Activated naive CD4-positive, alpha-beta T cell treated with anti-CD3 and anti-CD28 coated beads, Interleukin-2, amount 50 U/mL, for 72 hours (primary cell): ENCODE measurements at places on chromosomes 5 and 9. TPM values are rescaled to one million over a fixed set of nuclear protein-coding genes. Genes with fewer than 3 reads are reported as not detected.
A peak's percentile ranks its signal among the peaks of the same experiment; 100 is the strongest.

GRCh38 chr9:113005777-113006176 is 6.2 kb downstream of the ZNF883 start:
- DNase-seq: no peak

- DNase-seq: no peak
Observed at GRCh38 chr5:150085950-150086715, at the start of gene CSF1R. Gene CSF1R, minus strand, starts transcription at chr5:150086554. Its CDS starts 127 bp downstream, at chr5:150086427.

- DNase-seq: no peak
Observed at GRCh38 chr5:109987970-109988369, 298.2 kb downstream of the MAN2A1 start.

DNA sequence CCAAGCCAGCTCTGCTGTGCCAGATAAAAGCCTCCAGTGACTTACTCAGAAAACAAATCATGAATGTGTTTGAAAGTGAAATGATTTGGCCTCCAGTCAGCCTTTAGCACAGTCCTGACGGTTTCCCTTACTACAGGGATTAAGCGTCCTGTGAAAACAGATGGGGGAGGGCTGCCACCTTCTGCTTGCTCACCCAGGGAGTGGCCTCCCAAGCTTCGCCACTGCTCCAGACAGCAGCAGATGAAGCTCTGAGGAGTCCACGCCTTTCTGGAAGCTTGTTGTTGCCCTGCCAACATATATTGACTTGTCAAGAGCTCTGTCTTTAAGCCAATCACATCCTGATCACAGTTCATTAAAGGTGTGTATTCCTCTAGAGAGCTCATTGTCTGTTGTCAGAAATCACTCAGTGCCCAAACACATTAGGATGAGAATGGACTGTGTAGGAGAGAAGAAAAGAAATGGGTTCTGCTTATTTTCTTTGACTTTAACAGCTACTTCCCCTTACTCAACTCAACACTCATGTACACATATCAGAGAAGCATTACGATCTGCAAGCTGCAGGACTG is 4.9 kb upstream of the FYB1 start:
- DNase-seq: no peak

DNA sequence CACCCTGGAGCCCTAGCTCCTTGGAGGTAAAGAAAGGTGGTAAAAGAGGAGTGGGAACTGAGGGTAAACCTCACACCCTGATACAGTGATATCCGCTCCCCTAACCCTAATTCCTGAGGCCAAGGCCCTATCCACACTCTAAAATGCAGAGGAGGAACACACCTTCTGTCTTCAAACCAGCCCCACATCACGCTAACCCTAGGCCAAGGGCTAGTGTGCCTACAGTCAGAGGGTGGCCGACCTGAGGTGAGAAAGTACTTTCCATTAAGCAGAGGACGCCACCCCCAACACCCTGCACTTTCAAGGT is 590 bp downstream of the HDAC3 start:
- no peak for DNase-seq

- no peak for DNase-seq
Observed at GRCh38 chr9:136020671-136021070, 59.5 kb upstream of the UBAC1 start.

The INSL6 gene
- not detected for total RNA-seq

DNA sequence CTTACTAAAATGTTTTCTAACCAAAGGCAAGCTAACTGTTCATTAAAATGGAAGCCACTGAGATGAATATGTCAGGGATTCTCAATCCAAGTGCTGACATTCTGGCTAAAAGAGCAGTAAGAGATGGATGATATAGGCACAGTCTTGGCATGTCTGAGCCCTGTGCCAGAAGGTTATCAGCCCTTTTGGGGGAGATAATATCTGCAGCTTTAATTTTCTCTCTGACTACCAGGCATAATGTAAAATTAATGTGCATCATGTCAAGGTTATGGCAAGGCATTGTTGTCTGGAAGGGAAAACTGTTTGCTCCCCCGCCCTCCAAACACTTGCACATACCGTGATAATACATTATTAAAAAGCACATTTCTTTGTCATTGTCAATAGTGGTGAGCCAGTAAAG is 609.8 kb downstream of the ZNF608 start:
- DNase-seq: no peak

DNA sequence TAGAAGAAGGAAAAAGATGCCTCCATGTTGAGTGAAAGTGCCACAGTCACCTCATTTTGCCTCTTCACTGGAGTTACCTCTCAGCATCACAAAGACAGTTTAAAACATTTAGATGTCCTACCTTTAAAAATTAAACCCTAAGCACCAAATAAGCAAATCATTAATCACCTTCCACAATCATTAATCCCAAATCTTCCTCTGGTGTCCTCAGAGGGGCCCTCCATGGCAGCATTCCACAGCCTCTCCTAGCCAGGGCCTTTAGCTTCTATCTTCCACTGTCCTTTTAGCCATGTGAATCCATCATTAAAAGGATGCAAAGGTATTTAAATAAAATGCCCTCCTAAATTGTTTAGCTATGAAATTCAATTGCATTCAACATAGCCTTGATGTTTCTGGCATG is 310.8 kb downstream of the PDE4D start:
- no peak for DNase-seq

DNA sequence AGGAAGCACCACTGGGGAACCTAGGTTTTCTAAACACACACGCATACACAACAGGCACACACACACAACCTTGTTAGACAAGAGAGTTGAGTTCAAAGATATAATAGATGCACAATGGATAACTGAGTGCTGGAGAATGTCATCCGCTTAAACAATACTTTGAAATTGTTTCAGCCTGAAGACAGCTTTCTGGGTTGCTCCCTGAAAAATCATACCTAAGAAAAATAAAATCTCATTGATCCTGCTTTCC is 126.1 kb downstream of the TMEM161B start:
- no peak for DNase-seq

The PCDHAC2 gene
- total RNA-seq: not detected

- DNase-seq: no peak
Observed at GRCh38 chr5:119118000-119118399, 47.1 kb downstream of the DMXL1 start.

The FOXD4L3 gene
- not detected for total RNA-seq

DNA sequence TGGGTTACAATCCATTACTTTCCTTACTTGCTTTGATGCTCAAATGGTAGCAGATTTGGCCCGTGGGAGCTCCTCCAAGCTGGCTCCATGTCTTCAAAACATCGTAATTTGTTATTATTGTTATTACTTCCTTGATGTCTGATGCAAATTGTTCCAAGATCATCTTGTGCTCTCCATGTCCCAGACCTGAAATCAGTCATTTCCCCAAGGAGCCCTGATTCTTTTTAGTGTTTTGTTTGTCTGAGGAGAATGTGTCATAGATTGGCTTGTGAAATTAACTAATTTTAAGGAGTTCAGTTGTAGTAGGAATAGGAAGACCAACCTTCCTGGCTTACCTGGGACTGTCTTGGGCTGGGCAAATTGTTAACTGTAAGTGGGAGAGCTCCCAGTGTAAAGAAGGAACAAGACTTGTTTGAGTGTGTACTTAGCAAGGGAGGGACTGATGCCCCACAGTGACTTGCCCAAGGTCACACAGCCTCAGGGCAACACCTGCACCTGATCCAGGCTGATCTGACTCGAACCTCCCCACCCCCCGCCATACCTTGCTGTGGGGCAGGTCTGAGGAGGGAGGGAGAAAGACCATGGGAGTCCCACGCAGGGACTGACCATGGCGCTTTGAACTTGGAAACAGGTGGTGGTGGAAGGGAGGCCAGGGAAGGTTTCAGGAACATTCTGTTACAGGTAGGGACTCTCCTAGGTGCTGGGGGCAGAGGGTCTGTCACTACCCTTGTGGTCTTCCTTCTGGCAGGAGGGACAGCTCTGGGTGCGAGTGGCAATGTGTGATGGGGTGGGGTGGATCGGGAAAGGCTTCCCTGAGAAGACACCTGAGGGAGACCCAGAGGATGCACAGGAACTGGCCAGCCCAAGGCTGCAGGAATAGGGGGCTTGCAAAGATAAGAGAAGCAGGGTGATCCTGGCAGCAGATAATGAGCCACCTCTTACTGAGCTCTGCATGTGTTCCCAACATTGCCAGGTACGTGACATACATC is 2.7 kb upstream of the BICD2 start:
- no peak for DNase-seq

- peak; percentile 77 for DNase-seq
Observed at GRCh38 chr5:321230-321725, at the start of gene AHRR. Gene AHRR, plus strand, starts transcription at chr5:321714. Its CDS starts 22,189 bp downstream, at chr5:343903.

- no peak for DNase-seq
Observed at GRCh38 chr5:146081556-146081955, 23.8 kb downstream of the PLAC8L1 start.

- DNase-seq: peak; percentile 27
Observed at GRCh38 chr5:176901260-176902101, 2.3 kb upstream of the HK3 start.

The KIF2A gene
- 155 TPM for total RNA-seq

The GMCL2 gene
- not detected for total RNA-seq

- DNase-seq: no peak
Observed at GRCh38 chr5:93378073-93378472, 202.9 kb downstream of the NR2F1-AS1 start.

DNA sequence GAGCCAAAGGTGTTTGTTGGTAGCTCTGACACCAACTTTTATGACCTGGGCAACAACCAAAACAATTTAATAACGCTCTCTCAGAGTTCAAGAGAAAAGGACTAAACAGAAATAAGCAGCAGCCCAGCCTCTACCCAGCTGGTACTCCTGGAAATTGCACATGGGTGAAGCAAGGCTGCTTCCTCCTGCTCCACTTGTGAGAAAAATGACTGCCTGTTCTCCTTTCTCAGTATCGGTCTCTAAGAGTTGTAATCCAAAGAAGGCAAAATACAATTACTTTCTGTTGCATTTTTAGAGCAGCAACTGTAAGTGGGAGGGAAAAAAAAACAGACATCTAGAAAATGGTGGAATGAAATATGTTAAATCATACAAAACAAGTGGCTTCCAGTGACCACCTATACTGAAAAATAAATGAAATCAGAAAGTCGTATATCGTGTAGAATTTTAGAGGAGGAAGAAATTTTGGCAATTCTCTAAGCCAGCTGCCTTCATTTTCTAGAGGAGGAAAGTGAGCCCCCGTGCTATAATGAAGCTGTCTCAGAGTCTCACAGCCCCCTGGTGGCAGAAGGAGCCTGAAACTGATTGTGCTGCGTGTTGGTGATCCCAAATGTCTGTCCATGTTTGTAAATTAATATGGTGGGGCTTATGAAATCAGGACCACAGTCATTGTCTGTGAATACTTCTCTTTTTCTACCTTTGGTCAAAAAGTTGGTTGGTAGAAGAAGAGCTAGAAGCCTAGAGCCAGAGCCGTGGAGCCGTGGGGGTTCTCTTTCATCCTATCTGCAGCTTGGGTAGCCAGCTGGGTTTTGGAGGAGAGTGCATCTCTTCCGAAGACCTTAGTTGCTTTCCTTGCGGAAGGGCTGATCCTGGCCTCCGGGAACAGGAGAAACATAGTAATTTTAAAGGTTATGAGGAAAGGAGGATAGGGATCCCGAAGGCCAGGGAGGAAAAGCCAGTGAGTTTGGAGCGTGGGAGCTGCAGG is 139.9 kb downstream of the PIP5K1B start:
- peak; percentile 10 for DNase-seq

The ANKRD31 gene
- 0.47 TPM for total RNA-seq

DNA sequence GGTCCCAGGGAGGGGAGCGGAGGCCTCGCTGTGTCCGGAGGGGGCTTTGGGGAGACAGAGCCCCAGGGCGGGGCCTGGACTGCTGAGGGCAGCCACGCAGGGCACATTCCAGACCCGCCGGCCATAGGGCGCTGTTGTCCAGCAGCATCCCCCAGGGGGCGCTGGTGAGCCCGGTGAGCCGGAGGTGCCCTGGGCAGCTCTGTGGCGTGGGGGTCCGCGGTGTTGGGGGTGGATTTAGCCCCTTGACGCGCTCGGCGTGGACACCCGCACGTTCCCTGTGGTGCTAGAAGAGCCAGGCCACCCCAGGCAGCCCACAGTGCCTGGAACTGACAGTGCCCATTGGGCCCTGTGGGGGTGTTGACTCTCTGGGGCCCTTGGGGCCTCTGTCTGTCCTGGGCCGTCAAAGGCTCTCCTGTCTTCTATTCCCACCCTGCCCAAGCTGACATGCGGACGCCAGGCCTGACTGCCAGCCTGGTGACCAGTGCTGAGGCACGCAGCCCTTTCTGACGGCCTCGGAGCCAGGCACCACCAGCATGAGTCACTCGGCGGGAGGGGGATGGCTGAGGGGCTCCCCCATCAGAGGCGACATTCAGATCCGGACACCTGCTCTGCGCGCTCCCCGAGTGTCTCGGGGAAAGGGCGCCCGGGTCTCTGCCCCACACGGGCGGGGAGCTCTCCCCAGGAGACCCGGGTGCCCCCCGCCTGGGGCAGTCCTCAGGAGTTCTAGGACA is 23.9 kb downstream of the TPPP start:
- peak; percentile 58 for DNase-seq

GRCh38 chr9:124680714-124681390 is 90.3 kb downstream of the NR6A1 start:
- no peak for DNase-seq

The ABCA1 gene
- total RNA-seq: 21.7 TPM
